Umbilical cord (tissue), 2 donors: ENCODE measurements at places on chromosomes 3 and 15.

DNA sequence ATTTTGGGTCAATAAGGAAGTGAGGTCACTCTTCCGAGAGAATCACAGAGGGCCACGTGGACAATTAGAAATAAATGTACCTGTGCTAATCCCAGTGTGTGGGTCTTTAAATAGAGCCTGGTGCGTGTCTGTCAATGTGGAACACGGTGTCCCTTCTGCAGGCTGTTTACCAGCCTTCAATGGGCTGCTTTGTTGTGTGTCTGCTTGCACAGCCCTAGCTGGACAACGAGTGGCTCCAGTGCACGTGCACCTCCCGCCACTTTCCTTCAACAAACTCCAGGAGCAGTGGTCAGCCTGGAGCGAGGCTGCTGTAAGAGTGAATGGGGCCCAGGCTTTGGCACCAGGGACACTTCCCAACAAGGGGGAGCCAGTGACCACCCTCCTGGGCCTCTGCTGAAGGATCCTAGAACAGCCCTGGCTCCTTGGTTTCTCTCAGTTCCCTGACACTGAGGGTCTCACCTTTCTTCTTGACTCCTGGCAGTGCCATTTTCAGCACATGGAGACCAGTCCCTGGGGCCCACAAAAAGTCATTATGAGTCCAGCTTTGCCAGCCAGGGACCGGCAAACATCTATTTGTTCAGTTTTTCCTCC, 76.1 kb downstream of the ISG20 start:
- no peak for DNase-seq

DNA sequence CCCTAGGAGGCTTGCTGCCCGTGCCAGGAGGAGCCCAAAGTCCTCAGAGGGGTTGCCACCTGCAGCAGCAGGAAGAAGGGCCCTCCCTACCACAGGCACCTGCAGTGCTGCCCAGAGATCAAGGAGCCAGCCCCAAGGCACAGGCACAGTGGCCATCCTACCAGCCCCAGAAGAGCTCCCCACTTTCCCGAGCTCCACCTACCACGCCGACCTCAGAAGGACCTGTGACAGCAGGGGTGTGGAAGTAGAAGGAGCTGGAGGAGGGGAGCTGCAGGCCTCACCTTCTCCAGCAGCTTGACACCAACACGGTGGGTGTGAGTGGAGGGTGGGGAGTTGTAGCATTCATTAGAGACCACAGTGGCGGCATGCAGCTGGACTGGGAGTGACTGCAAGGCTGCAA, 485.8 kb downstream of the GABRG3 start:
- no peak for DNase-seq

GRCh38 chr3:68963891-68964290, 31.5 kb upstream of the TAFA4 start:
- peak; percentile 9 for DNase-seq

DNA sequence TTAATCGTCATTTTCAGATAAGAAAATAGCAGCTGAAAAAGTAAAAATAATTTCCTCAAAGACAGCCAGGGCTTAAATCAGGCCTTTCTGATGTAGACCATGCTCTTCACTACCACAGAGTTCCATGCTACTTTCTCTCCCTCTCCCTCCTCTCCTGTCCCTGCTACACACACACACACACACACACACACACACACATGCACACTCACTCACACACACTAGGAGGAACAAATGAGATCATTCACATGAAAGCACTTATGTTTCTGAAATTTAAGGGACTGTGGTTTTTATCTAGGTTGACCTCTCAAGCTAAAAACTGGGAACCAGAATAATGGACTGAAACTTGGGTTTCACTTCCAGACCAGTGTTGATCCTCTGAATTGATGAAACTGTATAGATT, 4.1 kb upstream of the PSMA4 start:
- peak; percentile 10 for DNase-seq

GRCh38 chr3:169348929-169349621, 314.4 kb downstream of the MECOM start:
- no peak for DNase-seq

- DNase-seq: no peak
Measured at GRCh38 chr15:60760646-60761504, 281.9 kb upstream of the ICE2 start.

DNA sequence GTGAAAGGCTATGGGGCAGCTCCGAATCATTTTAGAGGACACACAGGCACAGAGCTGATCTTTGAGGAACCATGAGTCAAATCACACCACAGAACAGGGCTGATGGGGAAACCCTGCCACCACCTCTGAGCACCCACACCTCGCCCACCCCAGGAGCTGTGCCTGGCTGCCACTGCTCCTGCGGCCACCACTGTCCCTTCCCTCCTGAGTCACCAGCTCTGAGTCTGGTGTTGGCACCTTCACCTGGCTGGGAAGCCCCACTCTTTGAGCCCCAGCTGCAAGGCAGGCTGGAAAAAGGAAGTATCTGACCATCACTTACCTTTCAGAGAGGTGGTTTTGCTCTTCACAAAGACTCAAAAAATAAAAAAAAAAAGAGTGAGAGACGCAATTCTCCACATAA, 63.6 kb upstream of the MEF2A start:
- no peak for DNase-seq

DNA sequence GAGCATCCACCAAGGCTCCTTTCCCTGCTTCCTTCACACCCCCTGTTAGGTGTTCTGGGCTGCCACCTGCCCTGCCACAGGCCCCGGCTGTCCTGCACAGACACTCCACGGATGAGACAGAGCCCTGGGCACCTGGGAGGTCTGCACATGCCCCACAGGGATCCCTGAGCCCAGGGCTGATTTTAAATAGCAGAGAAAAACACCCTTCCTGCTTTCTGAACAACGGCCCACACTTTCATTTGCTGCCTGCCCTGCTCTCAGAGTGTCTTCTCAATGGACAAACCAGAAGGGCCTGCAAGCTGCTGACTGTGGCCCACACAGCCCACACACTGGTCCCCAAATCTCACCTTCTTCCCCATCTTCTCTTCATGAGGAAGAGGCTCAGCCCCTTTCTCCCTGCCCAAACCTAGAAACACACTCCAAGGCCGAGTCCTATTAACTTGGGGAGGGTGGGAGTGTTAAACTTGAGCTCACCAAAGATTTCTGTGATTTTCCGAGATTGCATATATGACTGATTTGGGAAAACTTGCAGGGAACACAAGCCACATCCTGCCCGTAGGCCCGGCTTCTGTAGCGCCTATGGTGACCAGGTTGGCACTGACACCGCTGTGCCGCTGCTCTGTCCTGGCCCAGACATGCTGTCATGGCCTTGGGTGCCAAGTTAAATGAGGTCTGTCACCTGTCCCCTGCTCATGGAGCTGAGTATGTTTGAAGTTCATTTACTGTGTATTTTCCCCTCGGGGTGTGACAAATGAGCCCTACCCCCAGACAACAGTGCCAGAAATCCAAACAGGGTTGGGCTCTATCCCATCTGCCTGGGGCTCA, 47.2 kb upstream of the KLF13 start:
- no peak for DNase-seq

- no peak for DNase-seq
Measured at GRCh38 chr15:57916695-57917094, 148.8 kb downstream of the ALDH1A2 start.

GRCh38 chr3:175857666-175858270, 998.6 kb downstream of the NAALADL2 start:
- DNase-seq: no peak

DNA sequence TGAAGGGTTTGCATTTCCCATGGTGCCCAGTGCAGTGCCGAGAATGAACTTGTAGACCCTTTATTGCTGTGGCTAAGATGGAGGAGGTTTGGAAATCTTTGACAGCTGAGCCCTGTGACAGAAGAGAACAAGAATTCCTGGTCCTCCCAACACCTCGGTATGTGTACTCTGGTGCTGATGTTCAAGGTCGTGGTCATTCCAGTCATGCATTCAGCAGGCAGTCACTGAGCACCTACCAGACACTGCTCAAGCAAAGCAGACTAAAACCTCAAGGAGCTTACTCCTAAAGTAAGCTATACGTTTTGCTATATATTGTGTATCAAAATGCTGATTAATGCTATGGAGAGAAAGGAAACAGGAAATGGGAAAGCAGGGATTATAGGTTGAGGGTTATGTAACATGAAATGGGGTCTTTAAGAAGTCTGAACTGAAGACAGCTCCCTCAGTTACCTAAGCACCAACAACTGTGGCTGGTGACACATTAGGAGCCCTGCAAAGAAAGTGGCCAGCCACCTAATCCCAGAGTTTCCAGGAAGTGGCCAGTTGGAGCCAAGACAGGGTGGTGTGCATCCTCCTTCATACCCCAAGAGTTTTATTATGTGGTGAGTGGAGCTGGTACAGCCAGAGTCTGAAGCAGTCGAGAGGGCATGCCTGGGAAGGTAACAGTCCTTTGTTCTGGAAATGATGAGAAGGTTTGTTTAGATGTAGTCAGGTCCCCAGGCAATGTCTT, 65.0 kb downstream of the CCNL1 start:
- DNase-seq: no peak

DNA sequence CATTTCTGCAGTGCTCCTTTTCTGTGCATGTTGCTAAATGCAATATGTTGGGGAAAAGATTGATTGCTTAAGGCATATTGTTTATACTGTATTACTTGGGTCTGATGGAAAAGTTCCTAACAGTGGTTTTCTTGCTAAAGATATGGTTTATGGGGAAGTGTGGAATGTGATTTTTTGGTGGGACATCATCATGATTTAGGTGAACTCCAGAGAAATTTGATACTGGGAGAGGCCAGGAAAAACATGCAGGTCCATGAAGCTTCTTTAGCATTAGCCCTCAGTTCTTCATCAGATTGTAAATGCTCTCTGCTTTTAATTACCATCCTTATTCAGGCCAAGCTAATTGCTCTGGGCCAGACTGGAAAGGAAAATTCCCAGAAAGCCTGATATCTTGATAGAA, 147.5 kb downstream of the LRTM1 start:
- no peak for DNase-seq

GRCh38 chr3:148911592-148911991, 46.5 kb downstream of the CPA3 start:
- DNase-seq: no peak

GRCh38 chr15:67087507-67088172, 22.2 kb downstream of the SMAD3 start:
- no peak for DNase-seq

- peak; percentile 70 for DNase-seq
Measured at GRCh38 chr3:160401291-160402095, 2.0 kb downstream of the SMC4 start.

DNA sequence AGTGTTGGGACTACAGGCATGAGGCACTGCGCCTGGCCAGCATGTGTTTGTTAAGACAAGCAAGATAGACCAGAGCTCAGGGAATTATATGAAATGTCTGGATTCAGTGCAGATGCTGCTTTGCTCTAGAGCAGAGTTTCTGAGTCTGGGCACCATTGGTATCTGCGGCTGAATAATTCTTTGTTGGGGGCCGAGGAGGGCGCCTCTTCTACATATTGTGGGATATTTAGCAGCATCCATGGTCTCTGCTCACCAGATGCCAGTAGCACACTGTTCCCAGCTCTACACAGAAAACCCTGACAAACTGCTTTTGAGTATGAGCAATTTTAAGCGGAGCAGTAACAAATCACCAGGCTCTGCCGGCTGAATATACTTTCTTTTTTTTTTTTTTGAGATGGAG, 3.6 kb upstream of the LDHAL6B start:
- peak; percentile 51 for DNase-seq

- DNase-seq: peak; percentile 55
Measured at GRCh38 chr15:36808411-36809160, 229.2 kb downstream of the CDIN1 start.

GRCh38 chr3:70990723-70991122, 592.8 kb downstream of the FOXP1 start:
- no peak for DNase-seq

DNA sequence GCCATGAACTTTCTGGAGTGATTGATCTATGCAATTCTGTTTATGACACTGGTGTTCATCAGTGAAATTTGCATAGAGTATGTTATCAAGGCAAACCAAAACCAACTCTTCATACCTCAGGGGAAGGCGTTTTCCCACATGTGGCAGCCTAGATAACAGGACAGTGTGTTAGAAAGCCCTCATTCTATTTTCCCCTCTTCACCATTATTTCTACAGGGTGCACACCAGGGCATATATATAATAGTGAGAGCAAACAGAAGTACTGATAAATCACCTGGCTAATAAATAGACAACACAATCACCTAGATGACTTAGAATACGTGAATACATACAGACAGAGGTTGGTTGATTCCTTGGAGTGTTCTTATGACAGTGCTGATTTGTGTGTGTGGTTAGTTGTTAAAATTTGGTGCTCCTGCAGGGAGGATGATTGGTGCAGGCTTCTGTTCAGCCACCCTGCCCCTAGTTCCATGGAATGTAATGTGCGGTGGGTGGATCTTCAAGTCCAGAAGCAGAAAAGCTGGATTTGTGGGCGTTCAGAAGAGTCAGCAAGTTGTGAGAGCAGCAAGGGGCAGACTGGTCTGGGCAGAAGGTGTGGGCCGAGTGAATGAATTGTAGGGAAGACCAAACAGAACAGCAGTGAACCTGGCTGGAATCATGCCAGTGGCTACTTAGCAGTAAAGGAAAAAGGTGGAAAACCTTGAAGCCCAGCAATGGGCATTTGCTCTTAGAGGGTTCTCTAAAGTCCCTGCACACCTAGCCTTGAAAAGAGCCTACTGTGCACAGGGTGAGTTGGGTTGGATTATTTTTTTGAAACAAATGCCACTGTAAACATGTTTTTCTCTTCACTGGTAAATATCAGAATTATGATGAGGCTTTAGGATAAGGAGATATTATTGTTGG, 11.7 kb upstream of the RARRES1 start:
- DNase-seq: no peak
